ENCODE measurements at places on chromosomes 1 and 21.

- DNase-seq = no peak
Measured at GRCh38 chr1:37515185-37516034, 844 bp upstream of the MEAF6 start.

GRCh38 chr1:158554352-158554751 is at the start of gene OR6Y1:
Gene OR6Y1 (minus strand): TSS chr1:158554405. CDS start chr1:158548105, 6,300 bp downstream.
- no peak for DNase-seq

GRCh38 chr1:243740255-243740999 is 109.6 kb downstream of the AKT3 start:
- DNase-seq = no peak

- no peak for DNase-seq
Measured at GRCh38 chr1:219278288-219278687, 104.6 kb downstream of the LYPLAL1 start.

- DNase-seq = no peak
Measured at GRCh38 chr1:88655685-88656299, 28.3 kb upstream of the PKN2 start.

- DNase-seq = no peak
Measured at GRCh38 chr21:27291006-27291405, 324.1 kb upstream of the ADAMTS5 start.

DNA sequence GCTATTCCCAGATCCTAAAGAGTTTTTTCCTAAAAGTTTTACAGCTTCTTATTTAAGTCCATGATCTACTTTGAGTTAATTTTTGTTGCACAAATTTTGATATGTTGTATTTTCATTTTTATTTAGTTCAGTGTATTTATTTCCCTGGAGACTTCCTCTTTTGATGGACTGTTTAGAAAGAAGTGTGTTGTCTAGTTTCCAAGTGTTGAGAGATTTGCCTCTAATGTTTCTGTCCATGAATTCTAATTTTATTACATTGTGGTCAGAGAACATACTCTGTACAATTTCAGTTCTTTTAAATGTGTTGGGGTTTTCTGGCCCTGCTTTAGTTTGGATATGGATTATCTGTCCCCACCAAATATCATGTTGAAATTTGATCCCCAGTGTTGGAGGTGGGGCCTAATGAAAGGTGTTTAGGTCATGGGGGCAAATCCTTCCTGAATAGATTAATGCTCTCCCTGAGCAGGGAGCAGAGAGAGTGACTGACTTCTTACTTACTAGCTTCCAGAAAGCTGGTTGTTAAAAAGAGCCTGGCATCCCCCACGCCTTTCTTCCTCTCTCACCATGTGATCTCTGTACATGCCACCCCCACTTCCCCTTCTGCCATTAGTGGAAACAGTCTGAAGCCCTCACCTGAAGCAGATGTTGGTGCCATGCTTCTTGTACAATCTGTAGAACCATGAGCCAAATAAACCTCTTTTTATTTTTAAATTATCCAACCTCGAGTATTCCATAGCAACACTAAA is 4.6 kb downstream of the CHD1L start:
- no peak for DNase-seq

GRCh38 chr1:155015527-155016230 is 13.1 kb downstream of the ZBTB7B start:
- no peak for DNase-seq

- DNase-seq = no peak
Measured at GRCh38 chr1:45282351-45282750, 44.3 kb upstream of the HPDL start.

DNA sequence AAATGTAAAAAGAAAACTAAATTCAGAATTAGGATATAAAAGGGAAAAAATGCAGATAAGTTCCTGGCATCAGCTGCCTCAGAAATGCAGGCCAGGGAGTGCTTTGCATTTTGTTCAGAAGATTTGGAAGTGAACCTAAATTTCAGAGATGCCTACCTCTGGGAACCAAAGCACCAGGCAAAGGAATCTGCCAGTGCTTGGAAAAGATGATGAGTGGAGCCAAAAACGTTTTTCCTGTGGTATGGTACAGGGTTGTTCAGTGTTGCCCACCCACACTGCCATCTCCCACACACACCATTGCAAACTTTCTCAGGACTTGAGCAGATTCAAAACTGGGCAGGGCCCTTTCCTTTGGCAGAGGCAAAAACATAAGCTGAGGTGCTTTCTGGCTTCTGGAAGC is 349.5 kb downstream of the TGFB2 start:
- DNase-seq = no peak

- no peak for DNase-seq
Measured at GRCh38 chr1:235708390-235708962, 58.9 kb upstream of the GNG4 start.

DNA sequence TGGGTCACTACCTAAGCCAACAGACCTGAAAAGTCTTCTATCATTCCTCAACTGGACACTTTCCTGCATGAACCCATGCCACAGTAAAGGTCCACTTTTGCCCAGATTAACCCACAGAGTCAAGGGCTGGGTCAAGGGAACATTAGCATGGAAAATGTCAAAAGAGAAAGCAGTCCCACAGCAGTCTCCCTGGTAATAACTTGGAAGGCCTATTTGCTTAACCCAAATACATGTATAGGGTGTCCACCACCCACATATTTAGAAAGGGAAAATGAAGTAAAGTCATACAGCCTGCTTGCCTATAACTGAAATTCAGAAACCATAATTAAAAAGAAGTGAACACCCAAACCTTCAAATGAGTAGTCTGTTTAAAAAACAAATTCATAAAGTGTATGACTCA is 16.1 kb upstream of the HSD3B1 start:
- no peak for DNase-seq

- DNase-seq = peak; percentile 80
Measured at GRCh38 chr1:65066766-65067490, 81.1 kb upstream of the AK4 start.

GRCh38 chr1:28736450-28737306 is at the start of gene YTHDF2:
Gene YTHDF2 (plus strand): TSS chr1:28736940. CDS start chr1:28737121, 181 bp downstream.
- DNase-seq = peak; percentile 98

DNA sequence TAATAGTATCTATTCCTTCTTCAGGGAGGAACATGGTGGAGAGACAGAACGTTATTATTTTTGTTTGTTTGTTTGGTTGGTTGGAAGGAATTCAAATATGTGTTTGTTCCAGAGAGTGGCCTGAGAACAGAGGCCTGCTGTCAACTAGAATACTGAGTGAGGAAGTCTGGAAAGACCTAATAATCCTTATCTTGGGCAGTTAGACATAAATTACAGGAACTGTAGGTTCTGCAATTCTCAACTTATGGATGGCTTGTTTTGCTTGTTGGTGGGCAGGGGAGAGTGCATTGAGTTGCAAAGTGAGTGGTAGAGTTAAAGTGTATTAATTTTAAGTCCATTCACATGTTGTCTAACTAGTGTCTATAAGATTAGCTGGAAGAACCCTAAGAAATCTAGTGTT is 197.6 kb downstream of the BACH1 start:
- no peak for DNase-seq
